ENCODE measurements at places on chromosomes 12 and 14.
A peak's percentile ranks its signal among the peaks of the same experiment; 100 is the strongest.

- no peak for DNase-seq
Measured at GRCh38 chr12:74780182-74780849, 242.7 kb downstream of the ATXN7L3B start.

- peak; percentile 4 for DNase-seq
Measured at GRCh38 chr14:26905229-26905628, 307.4 kb upstream of the NOVA1 start.

- DNase-seq = no peak
Measured at GRCh38 chr12:1510056-1510812, 84.1 kb downstream of the FBXL14 start.

DNA sequence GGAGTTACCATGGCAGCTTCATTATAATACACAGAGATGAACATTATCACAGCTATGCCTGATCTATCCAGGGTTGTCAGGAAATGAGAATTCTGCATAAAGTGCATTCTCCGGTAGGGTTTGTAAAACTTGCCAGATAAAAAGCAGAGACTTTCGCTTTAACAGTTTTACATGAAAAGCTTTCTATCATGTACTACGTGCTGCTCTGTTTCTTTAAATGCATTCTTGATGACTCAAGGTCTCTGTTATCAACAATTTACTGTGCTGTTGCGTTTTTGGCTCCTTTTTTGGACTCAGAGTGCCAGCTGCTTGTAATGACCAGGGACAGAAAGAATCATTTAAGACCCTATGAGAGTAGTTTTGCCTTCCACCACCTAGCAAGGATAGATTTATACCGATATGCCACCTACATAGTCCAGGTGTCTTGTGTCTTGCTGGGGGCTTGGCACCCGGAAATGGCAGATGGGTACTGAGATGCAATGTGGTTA is 371.2 kb downstream of the BTG1 start:
- no peak for DNase-seq

DNA sequence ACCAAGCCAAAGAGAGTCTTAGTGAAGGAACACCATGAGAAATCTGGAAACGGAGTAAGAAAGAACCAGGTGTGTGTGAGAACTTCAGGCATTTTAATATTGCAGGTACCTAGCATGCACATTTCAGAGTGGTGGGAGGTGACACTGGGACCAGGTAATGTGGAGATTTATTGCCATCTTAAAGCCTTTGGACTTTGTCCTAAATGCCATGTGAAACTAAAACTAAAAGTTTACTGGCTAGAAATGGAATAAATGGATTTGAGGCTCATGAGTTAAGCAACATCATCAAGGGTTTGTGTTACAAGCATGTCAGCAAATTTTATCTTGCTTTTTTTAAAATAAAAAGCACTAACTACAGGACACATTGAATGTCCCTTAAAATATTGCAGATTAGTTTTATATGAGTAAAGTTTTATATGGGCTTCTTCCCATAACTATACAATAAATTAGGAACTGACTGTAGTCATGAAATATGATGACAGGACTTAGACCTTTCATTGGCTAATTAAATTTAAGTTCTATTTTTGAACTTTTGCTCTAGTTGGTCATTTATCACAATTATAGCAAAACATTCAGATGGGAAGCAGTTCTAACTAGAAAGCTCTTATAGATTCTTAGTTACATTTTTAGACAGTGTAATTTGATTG is 721.1 kb upstream of the NOVA1 start:
- DNase-seq = no peak

- no peak for DNase-seq
Measured at GRCh38 chr12:53506881-53507602, at the start of gene NPFF. TSS of gene NPFF (minus strand) at chr12:53507484. CDS start at chr12:53507474, 10 bp downstream.
